ENCODE measurements at places on chromosomes 13 and 19.

- no peak for DNase-seq
Observed at GRCh38 chr13:98879127-98879520, 98.7 kb downstream of the DOCK9 start.

DNA sequence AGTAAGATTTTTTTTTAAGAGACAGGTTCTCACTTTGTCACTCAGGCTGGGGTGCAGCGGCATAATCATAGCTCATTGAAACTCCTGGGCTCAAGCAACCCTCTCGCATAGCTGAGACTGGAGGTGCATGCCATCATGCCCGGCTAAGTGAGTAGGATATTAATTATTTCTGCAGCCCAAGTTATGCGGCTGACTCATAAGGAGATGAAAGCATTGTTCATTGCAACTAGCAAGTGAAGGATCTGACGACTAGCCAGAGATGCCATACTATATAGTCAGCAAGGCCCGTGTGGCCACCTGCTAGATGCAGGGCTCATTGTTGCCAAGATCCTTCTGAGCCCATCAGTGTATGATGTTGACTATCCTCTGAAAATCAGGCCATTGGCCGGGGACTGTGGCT, 45.2 kb downstream of the ABCC4 start:
- DNase-seq: no peak

- DNase-seq: no peak
Observed at GRCh38 chr19:53942001-53942786, 20.5 kb upstream of the CACNG8 start.

GRCh38 chr13:107211073-107211472, 643.1 kb upstream of the ARGLU1 start:
- DNase-seq: peak; percentile 52

DNA sequence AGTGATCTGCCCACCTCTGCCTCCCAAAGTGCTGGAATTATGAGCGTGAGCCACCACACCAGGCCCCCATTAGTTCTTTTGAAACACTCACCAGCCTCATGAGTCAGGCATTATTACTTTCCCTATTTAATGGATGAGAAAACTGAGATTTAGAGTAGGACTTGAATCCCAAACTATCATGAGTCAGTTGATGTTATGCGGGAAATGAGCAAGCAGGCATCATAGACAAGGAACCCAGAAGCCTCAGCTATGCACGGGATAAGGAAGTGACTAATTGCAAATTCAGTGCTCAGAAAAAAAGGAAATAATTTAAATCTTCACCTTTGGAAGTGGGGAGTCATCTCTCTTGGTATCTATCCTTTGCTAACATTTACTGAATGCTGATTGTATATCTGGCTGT, 217.5 kb downstream of the ABCC4 start:
- no peak for DNase-seq

GRCh38 chr19:10422846-10423245, 2.5 kb downstream of the PDE4A start:
- no peak for DNase-seq

GRCh38 chr19:28454083-28454482, 758.9 kb downstream of the UQCRFS1 start:
- DNase-seq: no peak

GRCh38 chr13:30133996-30134395, 173.4 kb downstream of the KATNAL1 start:
- DNase-seq: no peak

DNA sequence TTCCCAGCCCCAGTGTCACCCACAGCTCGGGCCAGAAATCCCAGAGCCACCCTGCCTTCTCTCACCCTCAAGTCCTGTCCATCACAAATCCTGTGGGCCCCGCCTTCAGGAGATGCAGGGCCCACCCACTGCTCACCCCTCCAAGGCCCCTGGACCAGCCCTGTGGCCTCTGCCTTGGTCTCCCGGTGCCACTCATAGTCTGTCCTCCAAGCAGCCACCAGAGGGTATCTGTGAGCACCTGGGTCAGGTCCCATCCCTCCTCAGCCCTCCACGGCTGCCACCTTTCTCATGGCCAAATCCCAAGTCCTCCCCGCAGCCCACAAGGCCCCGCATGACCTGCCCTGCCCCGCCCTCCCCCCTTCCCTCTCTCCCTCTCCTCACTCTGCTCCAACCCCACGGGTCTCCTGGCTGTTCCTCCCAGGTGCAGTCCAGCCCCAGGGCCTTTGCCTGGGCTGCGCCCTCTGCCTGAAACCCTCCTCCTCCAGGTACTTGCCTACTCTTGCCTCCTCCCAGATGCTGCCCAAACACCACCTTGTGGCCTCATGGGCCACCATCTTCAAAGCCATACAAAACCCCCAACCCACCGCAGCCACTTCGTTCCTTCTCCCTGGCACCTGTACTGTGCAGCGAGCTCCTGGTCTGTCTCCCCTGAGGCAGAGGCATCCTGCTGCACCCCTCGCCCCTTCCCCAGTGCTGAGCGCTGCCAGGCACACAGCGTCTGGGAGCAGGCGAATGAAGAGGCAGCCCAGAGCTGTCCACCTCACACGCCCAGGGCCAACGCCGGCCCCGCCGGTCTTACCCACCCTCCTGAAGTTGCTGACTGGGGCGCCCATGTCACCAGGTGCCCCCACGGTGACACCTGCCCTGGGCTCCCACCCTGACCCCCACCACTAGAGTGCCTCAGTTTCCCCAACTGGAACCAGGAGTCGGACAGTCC, 13.2 kb upstream of the UQCR11 start:
- peak; percentile 73 for DNase-seq

- peak; percentile 71 for DNase-seq
Observed at GRCh38 chr13:24511019-24511815, 1.4 kb downstream of the PARP4 start.

- DNase-seq: no peak
Observed at GRCh38 chr19:11457115-11457514, 21.7 kb downstream of the PRKCSH start.

DNA sequence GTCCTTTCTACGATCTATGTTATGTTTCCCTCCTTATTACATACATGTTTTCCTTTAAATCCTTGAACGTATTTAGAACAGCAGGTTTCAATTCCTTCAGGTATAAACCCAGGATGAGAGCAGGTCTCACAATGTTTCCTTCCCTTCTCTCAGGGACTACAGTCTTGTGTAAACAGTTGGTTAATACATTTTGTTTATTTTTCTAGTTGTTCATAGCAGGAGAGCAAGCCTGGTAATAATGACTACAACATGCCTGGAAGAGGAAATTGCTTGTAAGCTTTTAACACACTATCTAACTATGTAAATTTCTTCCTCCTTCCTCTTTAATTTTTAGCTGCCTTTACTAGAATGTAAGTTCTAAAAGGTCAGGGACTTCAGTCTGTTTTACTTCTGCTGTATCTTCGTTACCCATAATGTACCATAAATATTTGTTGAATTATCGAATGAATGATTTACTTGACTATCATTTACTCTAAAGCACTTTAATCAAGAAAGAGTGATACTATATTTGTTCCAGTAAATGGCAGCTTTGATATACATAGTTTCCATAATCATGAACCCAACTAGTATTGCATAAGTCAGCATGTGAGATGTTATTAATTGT, 28.9 kb upstream of the TNFRSF19 start:
- DNase-seq: no peak

- peak; percentile 76 for DNase-seq
Observed at GRCh38 chr19:46542428-46543230, 47.0 kb upstream of the PNMA8B start.

- no peak for DNase-seq
Observed at GRCh38 chr13:95571941-95572340, 19.4 kb downstream of the CLDN10 start.

- DNase-seq: no peak
Observed at GRCh38 chr13:75478659-75479058, 3.3 kb downstream of the TBC1D4 start.

- DNase-seq: no peak
Observed at GRCh38 chr13:60613080-60613479, 216.1 kb downstream of the TDRD3 start.

DNA sequence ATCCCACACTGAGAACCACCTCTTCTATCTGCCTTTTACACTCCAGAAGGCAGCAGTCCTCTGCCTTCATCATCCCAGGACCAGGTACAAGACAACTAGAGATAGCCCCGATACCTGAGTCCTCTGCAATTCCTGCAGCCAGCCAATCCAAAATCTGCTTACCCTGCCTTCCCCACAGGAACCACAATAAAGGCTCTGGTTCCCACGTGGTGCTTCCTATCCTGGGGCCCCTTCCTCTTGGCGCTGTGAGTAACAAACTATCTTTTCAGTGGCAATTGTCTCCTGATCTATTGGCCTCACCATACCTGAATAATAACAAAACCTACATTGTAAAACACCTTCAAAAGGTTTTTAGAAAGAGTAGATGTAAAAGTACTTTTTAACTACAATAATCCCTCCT, 63.1 kb downstream of the ZDHHC20 start:
- no peak for DNase-seq

GRCh38 chr13:23518231-23518630, 52.0 kb upstream of the TNFRSF19 start:
- DNase-seq: no peak

DNA sequence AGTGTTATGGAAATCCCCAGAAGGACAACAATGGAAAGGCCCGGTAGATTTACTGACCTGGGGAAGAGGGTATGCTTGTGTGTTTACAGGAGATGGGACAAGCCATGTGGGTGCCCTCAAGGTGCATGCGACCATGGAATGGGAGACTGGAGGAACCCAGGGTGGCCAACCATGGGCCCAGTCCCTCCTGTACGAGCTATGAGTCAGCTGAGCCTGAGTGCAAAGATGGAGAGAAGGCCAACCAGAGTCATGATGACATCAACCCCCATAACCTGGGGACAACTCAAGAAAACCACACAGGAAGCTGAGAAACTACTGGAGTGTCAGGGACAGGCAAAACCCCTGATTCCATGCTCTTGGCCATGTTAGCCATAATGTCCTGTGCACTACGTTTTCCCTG, 7.8 kb downstream of the ZNF350 start:
- DNase-seq: no peak

DNA sequence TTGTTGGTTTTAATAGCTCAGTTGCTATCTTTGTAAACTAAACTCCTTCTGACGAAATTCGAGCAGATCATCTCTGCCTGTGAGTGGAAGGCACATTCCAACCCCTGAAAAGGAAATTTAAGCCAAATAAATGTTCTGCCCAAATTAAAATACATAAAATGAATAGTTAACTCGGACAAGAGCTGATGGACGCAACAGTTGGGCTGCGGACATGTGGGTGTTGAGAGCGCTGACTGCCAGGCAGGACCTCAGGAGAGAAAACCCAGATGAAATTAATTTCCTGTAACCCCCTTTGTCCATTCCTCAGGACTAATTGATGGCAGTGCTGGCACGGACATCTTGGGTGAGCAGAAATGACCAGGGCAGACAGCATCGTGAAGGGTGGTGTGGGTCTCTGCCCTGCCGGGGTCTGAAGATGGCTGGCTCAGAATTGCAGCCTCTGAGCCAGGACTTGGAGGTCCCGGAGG, 86.5 kb downstream of the TSHZ3 start:
- no peak for DNase-seq

GRCh38 chr13:109422161-109422560, 364.2 kb downstream of the IRS2 start:
- DNase-seq: no peak

- DNase-seq: peak; percentile 80
Observed at GRCh38 chr19:48419158-48419920, 25.9 kb downstream of the GRIN2D start.

DNA sequence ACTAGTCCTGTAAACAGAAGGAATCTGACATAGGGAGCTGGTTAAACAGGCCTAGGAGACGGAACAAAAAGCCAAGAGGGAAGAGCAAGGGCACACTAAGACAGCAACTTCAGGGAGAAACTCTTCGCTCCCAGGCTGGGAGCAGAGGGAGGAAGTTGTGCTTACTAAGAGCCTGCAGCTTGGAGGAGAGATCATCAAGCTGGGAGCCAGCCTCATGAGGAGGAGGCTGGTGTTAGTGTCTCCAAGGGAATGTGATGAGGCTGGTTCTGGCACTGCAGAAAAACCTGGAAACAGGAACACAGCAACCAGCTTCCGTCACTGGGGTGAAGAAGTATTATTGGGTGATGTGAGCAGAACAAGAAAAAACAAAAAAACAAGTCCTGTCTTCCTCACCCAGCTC, 1027.3 kb downstream of the UQCRFS1 start:
- DNase-seq: no peak

GRCh38 chr13:106274551-106275203, 260.8 kb downstream of the EFNB2 start:
- DNase-seq: no peak

DNA sequence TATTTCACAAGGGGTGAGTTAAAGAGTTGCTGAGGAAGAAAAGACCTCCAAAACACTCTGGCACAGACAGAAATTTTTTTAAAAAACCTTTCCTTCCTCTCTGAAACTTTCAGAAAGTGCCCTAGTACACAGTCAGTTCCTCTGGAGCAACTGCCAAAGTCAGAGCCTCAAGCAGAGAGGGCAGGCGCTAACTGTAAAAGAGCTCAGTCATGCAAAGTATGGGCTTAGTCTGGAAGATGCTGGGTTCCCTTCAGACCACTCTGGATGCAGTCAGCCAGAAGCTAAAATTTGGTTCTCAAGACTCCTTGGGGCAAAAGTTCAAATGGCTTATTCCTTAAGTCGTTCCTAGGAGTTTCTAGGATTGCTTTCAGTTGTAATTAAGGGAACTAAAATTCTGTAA, 671.6 kb downstream of the PCDH9 start:
- no peak for DNase-seq

- DNase-seq: no peak
Observed at GRCh38 chr13:74259641-74260040, 125.4 kb upstream of the KLF12 start.

DNA sequence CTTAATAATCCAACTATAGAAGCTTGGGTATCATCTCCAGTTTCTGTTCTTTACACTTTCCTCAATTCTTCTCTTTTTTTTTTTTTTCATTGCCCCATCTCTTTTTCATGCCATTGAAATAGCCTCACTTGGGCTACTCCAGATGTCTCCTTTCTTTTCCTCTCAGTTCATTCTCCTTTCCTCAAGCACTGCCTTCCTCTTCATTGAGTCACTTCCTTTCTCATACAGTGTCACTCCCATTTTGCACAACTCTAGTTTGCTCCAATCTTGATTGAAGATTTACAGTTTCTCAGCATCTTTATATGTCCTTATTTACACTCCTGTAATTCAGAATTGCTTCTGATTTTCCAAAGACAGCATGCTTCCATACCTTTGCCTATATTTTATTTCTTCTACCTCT, 61.3 kb downstream of the IPO5 start:
- no peak for DNase-seq

- peak; percentile 74 for DNase-seq
Observed at GRCh38 chr19:41325947-41326706, 16.2 kb downstream of the CCDC97 start.

- DNase-seq: no peak
Observed at GRCh38 chr13:102862624-102863210, 16.9 kb downstream of the ERCC5 start.

Data from GM10248 (cell line).